ENCODE measurements at places on chromosomes 7 and 10. TPM values are rescaled to one million over a fixed set of nuclear protein-coding genes. Genes with fewer than 3 reads are reported as not detected.

PRTFDC1 gene
- 14.8 TPM for total RNA-seq

SPDYE16 gene
- 0.03 TPM for total RNA-seq

PDLIM1 gene
- 61.0 TPM for total RNA-seq

UNCX gene
- not detected for total RNA-seq

DNA sequence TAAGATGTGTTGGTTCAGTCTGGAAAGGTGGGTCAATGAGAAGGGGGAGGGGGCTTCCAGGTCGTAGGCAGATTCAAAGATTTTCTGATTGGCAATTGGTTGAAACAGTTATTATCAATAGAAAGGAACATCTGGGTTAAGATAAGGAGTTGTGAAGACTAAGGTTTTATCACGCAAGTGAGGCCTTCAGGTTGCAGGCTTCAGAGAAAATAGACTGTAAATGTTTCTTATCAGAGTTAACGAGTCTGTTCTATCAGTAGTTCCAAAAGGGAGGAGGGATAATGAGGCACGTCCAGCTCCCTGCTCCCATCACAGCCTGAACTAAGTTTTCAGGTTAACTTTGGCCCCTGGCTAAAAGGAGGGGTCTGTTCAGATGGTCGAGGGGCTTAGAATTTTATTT is 11.1 kb upstream of the CFAP46 start:
- no peak for DNase-seq

DNA sequence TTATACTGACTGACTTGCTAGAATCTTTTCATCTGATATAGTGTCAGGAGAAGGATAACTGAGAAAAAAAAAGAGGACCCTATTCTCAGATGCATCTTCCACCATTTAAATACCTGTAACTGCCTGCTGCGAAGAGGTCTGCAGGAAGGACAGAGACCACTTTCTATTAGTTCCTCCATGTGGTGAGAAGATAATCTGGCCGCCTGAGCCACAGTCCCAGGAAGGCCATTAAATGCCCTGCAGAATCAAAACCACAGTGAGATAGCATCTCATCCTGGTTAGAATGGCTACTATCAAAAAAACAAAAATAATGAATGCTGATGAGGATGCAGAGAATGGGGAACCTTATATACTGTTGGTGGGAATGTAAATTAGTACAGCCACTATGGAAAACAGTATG is 19.9 kb upstream of the IFIT1B start:
- DNase-seq: no peak

GRCh38 chr10:88707429-88708155 is 1.5 kb downstream of the LIPK start:
- DNase-seq: no peak

DNA sequence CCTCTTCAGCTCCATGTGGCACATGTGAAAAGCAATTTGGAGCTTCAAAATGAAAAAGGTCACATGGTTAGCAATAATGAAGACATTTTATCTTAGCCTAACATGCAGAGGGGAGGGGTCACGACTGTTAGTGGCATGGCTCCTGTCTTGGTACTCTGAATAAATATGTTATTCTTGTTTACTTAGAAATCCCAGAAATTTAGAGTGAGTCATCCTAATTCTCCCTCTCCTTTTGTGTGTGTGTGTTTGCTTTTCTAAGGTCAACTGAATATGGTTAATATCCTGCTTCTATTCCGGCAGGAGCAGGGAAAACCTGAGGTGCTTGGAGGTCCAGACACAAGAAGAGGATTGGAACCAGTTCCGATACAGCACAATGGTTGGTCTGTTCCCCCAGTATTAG is 17.6 kb downstream of the BCCIP start:
- DNase-seq: no peak

DNA sequence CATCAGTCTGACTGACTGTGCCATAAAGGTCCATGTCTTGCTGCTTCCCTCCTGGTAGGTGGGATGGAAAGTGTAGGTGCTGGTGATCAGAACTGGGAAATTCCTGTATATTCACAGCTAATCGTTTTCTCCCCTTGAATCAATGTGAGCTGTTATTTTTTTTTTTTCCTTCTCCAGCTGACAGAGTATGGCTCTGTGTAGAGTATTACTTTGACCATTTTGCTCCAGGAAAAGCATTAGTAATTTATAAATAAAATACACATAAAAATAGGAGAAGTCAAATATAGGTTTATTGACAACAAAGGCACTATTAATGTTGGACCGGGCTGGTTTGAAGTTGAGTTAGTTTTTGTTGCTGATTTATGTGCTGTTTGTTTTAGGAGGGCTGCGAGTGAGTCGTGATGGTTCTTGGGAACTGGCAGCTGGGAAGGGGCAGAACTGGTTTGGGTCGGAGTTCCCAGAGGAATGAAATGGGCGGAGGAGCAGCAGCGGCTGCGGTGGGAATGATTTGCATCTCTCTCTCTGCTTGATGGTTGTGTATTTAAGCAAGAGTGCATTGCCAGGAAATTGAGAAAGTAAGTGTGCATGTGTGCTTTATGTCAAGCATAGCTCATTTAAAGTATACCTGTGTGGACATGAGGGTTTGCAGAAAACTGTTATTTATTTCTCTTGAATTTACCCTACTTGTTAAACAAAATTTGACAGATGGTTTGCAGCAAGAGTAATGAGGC is 80.9 kb downstream of the LRMDA start:
- peak; percentile 60 for DNase-seq

DNA sequence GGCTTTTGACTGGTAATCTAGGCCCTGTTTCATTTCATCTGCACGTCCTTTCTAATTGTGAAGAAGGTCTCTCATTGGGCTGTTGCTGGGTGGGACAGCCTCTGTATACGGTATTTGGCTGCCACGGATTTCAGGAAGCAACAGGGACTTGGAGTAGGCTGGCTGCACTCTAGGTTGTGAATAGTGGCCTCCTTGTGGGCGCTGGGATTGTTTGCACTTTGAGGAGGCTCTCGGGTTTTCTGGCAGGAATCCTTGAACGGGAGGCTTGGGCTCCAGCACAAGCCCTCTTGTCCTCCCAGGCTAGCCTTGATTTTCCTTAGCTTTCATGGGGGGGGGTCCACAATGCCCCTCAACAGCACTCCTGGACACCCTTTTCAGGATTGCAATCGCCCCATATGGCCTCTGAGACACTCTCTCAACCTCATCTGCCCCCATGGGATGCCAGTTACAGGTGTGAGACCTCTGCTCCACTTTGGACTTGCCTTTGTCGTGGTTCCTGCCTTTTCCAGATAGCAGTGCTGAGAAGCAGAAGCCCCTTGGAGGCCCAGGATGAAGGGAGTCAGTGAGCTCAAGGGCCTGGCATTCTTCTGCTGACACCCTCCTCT is 33.9 kb upstream of the ZNF273 start:
- DNase-seq: peak; percentile 1

- no peak for DNase-seq
Observed at GRCh38 chr10:110793886-110794285, 77.8 kb upstream of the PDCD4 start.

- no peak for DNase-seq
Observed at GRCh38 chr7:67518580-67518979, 521.9 kb downstream of the TYW1 start.

- peak; percentile 83 for DNase-seq
Observed at GRCh38 chr7:151245360-151246101, 3.0 kb downstream of the SMARCD3 start.

GRCh38 chr10:132899054-132899750 is 43.2 kb downstream of the CFAP46 start:
- DNase-seq: no peak

DNA sequence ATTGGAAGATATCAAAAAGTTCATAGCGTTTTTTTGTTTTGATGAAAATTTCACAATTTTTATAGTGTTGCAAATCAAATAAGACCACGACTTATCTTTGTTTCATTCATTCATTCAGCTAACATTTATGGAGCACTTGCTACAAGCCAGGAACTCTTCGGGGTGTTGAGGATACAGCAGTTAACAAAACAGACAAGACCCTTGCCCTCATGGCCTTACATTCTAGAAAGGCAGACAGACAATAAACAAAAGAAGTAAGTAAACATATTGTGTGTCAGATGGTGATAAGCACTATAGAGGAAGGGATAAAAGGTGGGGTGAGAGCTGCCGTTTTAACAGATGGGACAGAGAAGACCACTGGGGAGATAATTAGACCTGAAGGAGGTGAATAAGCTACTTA is 41.6 kb upstream of the GSAP start:
- DNase-seq: no peak

- no peak for DNase-seq
Observed at GRCh38 chr7:1548438-1548831, 7.6 kb downstream of the TMEM184A start.

- DNase-seq: no peak
Observed at GRCh38 chr10:15775513-15775912, 55.8 kb upstream of the ITGA8 start.

GRCh38 chr7:80838643-80839042 is 80.2 kb downstream of the SEMA3C start:
- no peak for DNase-seq

GRCh38 chr10:35165811-35166210 is 39.2 kb downstream of the CREM start:
- DNase-seq: no peak

- DNase-seq: peak; percentile 79
Observed at GRCh38 chr10:77350711-77351119, 286.9 kb downstream of the KCNMA1 start.

DNA sequence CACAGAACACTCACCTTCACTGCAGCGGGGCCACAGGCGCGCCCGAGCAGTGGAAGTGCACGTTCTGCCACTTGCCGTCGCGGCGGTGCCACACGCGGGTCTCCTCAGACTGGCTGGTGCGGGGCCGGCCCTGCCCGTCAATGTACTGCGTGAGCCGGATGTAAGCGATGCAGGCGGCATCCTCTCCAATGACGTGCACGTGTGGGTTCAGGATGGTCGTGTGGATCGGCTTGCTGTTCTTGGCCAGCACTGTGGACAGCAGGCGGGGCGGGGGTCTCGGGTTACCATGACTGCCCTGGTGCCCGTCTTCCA is 19.2 kb downstream of the YKT6 start:
- DNase-seq: no peak

DNA sequence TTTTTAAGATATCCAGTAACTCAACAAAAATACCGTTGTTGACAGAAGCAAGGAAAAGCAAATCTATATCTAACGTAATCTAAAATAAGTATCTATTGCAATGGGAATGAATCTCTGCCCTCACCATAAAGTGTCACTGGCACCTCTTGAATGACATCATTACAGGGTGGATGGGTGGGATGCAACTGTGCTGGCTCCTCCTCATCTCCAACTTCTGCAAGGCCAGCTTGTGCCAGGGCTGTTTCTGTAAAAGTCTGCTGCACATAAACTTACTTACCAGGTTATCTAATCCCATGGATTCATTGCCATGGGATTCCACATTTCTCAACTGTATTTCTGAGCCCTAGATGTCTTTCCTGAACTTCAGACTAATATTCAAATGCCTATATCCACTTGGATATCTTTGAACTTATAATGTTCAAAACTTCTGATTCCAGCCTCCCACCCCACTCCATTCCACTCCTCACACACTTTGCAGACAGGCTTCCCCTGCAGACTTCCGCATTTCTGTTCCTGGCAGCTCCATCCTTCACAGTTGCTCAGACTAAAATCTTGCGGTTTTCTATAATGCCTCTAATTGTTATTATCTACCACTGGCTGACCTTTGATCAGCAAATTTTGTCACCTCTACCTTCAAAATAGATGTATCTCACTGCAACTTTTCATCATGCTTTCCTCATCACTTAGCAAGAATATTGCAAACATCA is 10.7 kb downstream of the FGL2 start:
- no peak for DNase-seq

DNA sequence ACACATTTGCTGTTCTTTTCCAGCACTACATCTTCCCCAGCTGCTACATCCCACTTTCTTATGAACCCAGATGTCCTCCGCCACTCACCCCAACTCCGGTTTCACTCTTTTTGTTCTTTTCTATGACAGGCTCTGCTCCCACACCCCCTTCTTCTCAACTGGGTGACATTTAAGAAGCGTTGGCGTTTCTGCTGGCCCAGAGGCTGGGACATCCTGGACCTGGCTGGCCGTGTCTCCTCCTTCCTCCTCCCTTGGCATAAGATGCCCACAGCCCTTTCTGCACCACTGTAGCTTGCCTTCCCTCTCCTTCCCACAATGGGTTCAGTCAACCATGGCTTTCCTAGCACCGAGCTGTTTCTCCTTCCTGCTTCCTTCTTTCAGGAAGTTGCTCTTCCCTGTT is 9.4 kb upstream of the CALML5 start:
- no peak for DNase-seq

DNA sequence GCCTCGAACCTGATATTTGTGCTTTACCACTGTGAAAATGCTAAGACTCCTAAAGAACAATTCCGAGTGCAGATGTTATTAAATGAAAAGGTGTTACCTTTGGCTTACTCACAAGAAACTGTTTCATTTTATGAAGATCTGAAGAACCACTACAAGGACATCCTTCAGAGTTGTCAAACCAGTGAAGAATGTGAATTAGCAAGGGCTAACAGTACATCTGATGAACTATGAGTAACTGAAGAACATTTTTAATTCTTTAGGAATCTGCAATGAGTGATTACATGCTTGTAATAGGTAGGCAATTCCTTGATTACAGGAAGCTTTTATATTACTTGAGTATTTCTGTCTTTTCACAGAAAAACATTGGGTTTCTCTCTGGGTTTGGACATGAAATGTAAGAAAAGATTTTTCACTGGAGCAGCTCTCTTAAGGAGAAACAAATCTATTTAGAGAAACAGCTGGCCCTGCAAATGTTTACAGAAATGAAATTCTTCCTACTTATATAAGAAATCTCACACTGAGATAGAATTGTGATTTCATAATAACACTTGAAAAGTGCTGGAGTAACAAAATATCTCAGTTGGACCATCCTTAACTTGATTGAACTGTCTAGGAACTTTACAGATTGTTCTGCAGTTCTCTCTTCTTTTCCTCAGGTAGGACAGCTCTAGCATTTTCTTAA is 47.7 kb downstream of the MINPP1 start:
- no peak for DNase-seq

Data from hepatocyte (in vitro differentiated cells).